ENCODE measurements at places on chromosomes 6 and 20.

DNA sequence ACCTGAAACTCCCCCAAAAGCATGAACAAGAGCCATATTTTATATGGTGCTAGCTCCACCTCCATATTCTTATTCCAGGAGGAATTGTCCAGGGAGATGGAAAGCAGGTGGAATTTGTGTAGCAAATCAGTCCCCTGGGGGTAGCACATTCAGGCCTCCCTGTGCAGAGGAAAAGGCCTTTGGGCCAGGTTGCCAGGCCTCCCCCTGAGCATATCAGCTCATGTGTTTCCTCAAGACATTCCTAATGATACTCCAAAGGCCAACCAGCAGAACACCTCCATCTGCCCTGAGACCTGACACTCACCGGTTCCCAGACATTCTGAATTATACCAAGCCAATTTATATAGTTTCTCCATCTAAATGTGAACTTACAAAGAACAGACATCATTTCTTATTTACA is 2.6 kb upstream of the BANF2 start:
- no peak for DNase-seq

- DNase-seq, result peak; percentile 79
Observed at GRCh38 chr6:146593986-146594385, 4.8 kb upstream of the ADGB start.

- no peak for DNase-seq
Observed at GRCh38 chr20:1664911-1665310, 7.3 kb upstream of the SIRPG start.

GRCh38 chr6:33201147-33201545 is 479 bp downstream of the SLC39A7 start:
- no peak for DNase-seq

GRCh38 chr6:68235326-68235784 is 399.7 kb upstream of the ADGRB3 start:
- peak; percentile 98 for DNase-seq

DNA sequence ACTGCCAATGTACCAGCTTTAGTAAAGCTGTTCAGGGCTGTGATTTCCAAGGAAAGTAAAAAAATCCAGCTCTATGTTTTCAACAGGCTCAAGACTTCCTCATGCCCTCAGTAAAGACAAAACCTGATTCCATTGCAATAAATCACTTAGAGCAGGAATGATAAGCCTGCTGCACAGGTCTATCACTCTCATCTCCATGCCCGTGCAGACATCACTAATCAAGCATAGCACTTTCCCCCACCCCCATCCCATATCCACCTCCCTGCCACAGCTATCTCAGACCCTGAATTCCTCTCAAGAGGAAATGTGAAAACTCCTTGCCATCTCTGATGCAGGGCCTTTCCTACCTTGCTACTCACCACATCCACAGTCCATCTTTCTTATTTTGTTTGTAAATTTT is 554.9 kb downstream of the MAFB start:
- DNase-seq, result no peak

DNA sequence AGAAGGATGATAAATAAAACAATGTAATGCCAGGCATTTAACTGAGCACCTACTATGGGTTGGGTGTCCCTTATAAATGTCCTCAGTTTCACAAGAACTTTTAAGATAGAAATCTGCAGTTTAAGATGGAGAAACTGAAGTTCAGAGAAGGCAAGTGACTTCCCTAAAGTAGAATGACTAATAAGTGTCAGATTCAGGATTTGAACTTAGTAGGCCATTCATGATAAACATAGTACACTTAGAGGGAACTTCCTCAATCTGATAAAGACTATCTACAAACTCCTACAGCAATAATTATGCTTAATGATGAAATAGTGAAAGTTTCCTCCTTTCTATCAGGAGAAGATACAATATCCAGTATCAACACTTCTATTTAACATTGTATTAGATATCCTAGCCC is 43.9 kb downstream of the NCR2 start:
- DNase-seq, result peak; percentile 95

DNA sequence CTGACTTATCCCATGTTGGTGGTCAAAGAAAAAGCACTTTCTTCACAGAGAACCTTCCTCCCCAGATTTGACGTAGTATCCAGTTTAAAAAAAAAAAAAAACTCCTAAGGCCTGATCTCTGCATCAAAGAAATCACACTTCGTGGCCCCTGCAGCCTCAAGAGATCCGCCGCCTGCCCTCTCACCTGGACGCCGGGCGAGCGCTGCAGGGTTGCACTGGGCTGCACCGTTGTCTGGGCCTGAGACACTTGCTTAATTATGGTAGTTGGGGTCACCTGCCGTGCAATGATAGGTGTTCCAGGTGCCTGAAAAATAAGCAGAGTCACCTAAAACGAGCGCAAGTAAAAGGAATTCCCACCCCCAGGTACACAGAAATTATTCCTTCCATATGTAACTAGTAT is 53.0 kb downstream of the TAF4 start:
- DNase-seq, result no peak

DNA sequence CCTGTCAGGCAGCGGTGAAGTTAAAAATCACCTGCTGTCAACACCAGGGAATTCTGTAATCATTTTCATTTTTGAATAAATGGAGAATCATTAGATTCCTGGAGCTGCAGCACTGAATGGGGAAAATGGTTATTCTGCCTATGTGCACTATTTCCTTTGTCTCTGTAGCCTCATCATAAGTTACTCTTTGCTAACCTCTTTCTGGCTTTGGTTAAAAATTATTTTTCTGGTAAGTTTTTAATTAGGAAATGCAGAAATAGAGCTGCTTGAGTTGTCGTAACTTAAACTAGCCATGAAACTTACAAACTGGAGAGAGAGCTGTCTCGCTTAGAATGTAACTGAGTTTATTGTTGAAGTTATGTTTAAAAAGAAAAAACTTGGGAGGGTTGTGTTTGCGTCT is 28.8 kb downstream of the ZFAND3 start:
- DNase-seq, result no peak

DNA sequence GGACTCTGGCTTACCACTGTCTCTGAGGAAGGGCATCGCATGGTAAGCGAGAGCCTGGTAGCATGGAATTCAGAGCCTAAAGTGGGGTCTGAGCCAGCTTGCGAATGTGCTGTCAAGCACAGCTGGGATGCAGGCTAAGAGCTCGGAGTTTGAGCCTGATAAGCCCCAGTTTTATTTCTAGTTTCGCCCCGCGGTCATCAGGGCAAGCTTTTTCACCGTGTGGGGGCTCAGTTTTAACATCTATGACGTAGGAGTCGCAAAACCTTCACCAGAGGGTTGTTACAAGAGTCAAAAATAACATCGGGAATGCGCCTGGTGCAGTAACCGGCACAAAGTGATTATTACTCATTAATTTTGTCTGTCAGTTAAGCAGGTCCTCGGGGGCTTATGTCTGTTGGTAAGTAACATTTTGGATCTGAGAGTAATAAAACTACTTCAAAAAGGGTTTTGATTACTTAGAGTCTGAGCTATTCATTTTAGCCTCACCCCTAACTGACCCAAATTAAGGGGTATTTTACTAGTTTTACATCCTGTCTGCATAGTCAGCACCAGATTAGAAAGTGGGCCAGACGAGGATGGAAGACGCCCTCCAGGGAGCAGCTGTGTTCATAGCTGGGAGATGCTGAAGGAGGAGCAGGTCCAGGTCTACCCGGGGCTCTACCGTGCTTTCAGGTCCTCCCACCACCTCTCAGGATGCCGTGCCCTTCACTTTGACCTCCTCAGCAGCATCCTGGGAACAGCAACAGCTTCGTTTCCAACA is 29.7 kb downstream of the SLC22A23 start:
- DNase-seq, result no peak

- peak; percentile 44 for DNase-seq
Observed at GRCh38 chr6:104527761-104528415, 331.8 kb downstream of the HACE1 start.

- DNase-seq, result no peak
Observed at GRCh38 chr20:6134592-6134991, 11.8 kb upstream of the FERMT1 start.

- DNase-seq, result peak; percentile 62
Observed at GRCh38 chr20:25399037-25399430, 8.4 kb upstream of the ABHD12 start.

- no peak for DNase-seq
Observed at GRCh38 chr6:164014346-164015087, 600.0 kb downstream of the QKI start.

DNA sequence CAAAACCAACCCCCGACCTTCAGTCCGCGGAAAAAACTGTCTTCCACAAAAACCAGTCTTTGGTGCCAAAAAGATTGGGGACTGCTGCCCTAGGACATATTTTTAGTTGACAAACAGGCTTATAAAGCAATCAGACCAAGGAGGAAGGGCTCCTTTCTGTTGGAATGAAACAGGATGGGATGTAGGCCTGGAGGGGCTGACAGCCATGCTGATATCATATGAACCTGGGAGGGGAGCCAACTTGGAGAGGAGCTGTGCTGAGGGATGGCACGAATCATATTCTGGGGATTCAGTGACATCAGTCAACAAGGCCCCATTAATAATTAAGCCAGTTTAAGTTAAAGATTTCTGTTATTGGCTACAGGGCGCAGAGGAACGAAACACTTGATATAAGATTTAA is 225.4 kb upstream of the TSHZ2 start:
- DNase-seq, result no peak
